ENCODE measurements at places on chromosomes 7 and 10.

- no peak for DNase-seq
These were observed 43.3 kb downstream of the SFTPD start for GRCh38 chr10:79905322-79906314.

- no peak for DNase-seq
These were observed 62.9 kb downstream of the FBXL13 start for GRCh38 chr7:103011650-103012049.

- DNase-seq: no peak
These were observed 483.9 kb upstream of the NRP1 start for GRCh38 chr10:33818343-33818742.

- DNase-seq: no peak
These were observed 15.6 kb upstream of the NRP1 start for GRCh38 chr10:33350041-33350440.

- no peak for DNase-seq
These were observed 60.7 kb upstream of the PFKP start for GRCh38 chr10:3006607-3007006.

DNA sequence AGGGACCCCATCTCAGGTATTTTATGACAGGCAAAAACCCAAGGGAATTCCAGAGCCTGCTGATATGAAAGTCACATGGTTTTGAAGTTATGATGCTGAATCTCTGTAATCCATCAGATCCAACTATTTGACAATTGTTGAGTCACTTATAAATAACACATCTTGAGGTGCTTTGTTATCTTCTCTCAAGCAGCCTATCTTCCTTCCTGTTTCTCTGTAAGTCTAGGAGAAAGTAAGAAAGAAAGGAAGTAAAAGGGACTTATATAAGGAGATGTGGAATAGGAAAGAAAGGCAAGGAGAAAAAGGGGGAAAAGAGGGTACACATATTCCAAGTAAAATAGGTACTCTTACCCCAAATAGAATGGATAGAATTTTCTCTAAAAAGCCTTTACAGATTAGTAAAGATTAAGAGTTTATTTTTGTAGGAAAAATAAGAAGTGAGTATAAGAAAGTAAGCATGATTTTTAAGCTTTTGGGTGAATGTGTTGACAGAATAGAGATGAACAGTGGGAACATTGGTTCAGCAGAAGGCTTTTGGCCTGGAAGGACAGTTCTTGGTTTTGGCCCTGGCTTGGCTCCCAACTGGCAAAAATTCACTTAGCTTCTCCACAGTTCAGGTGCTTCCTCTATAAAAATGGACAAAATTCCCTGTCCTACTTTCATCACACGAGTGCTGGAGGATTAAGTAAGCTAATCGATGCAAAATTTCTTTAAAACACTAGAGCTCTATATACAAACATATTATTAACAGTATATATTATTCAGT is 39.6 kb upstream of the ANK3 start:
- DNase-seq: no peak

DNA sequence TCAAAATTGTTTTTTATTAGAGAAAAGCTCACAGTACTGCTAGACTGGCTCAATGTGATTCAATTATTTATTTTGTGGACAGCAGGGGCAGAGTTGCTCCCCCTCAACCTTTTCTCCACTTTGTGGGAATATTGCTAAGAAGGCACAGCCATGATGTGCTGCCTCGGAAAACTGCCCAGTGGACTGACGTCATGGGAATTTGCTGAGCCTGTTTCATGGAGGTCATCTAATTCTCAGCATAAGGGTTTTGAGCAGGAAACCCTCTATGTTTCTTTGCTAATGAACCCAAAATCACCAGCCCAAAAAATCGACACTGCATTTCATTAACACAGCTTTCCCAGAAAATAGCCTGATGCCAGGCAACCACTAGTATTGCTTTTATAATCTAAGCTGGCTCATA is 228.8 kb upstream of the FAM3C start:
- DNase-seq: no peak

DNA sequence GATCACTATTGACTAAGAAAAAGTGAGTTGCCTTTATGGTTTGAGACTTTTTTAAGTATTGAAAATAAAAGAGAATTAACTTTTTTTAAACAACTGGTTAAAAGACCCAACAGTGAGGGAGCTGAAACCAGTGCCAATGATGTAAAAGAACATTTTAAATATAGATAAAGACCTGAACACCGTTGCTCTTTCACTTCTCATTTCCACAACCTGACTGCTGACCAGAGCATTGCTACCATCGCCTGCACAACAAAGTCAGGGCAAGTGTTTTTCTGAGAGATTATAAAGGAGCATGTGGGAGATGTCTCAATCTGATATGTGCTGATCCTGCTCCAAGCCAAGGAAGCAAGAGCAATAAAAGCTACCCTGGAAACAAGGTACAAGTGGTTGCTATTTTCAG is 34.7 kb downstream of the IMMP2L start:
- DNase-seq: no peak

DNA sequence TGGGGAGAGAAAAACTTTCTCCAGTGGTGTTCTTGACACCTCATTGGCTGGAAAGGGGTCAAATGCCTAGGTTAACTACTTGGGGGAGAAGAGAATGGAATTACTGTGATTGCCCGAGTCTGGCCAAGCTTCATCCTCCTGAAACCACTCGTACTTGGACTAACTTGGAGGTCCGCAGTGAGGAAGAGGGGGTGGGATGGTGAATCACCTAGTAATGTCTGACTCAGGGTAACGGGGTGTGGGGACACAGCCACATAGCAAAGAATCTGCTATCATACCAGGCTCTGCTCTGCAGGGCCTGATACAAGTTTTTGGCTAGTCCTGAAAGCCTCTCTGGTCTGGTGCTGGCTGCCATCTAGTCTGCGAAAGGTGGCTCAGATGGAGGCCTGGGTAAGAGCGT is 190.9 kb downstream of the RPS24 start:
- DNase-seq: no peak

GRCh38 chr7:87984088-87984487 is 50.0 kb downstream of the ADAM22 start:
- DNase-seq: no peak

- no peak for DNase-seq
These were observed 27.6 kb downstream of the SORBS1 start for GRCh38 chr10:95533590-95533989.

DNA sequence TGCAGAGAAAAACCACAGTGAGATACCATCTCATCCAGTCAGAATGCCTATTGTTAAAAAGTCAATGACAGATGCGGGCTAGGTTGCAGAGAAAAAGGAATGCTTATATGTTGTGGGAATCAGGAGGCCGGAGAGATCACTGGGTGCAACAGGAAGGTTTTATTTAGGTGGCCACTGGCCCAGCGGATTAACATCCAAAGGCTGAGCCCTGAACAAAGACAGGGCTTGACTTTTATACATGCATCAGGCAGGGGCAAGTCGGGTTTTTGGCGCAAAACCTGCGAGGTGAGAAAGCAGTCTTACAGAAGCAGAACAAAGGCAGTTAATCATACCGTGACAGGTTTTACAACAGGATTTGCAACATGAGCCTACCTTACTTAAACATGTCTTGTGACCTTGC is 620 bp downstream of the ZNF117 start:
- DNase-seq: no peak

DNA sequence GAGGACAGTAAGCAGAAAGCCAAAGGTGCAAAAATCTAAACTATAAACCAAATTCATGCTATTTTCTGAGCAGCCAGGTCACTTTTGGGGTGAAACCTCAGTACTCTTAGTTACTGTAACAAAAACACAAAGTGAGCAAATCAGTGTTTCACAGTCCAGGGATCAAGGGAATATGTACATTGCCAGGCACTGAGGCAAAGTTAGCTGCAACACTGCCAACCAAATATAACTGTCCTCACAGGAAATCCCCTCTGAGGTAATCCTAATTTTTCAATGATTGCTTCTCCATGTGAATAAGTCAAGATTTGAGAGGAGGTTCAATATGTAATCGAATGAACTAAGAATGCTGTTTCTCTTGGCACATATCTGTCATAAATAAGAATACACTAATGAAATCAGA is 229.7 kb downstream of the TSPAN12 start:
- DNase-seq: no peak

DNA sequence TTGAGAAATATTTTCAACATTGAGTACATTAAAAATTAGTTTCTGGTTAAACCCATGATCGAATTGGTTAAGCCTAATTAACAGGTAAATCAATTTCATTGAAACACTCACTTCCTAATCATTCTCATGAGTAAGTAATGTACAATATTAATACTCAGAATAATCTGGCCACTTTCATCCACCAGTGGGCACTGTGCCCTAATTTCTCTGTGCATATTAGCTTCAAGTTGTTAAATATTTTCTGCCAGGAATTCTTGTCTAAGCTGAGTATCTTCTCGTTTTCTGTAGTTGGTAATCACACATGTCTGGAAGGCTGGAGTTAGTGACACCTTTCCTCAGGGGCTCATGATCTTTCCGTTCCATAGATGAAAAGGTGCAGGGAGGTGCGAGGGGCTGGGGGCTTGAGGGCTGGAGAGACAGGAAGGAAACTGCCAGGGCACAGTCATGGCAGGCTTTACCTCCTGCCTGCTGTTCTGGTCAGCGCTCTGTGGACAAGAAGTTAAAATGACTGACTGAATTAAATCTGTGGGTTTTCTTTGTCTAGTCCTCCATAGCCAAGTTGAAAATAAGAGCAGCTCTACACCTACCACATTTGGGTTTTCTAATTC is 71.9 kb downstream of the WIPF3 start:
- DNase-seq: no peak

DNA sequence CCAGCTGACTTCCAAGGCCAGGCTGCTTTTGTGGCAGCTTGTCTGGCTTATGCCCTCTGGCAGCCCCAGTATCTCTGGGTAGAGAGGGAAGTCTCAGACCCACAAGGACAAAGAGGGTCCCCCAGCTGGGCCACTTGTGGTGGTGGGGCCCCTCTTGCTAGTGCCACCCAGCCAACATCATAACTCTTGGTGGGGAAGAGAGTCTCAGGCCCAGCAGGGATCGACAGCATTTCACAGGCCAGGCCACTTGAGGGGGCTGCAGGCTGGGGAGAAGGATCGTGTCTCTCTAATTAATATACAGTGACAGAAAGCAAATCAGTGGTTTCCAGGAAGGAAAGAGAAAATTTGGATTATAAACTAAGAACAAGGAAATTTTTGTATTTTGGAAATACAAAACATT is 76.0 kb downstream of the TYW1B start:
- DNase-seq: no peak

DNA sequence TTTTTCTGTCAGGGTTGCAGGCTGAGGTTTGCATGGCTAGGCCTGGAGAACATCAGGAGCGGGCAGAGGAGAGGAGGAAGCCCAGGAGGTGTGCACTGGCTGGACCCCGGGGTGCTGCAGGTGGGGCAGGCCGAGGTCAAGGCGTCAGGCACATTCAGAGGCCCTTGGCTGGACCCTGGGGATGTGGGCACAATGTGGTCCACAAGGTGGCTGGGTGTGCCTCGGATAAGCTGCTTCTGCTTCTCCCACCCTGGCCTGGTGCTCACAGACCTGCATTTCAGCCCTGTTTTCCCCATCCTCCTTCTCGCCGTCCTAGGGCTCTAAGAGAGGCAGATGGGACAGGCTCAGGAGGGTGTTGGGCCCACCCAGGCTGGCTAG is 108.2 kb downstream of the ADCY1 start:
- DNase-seq: no peak

- DNase-seq: peak; percentile 6
These were observed 554.0 kb downstream of the MDFIC start for GRCh38 chr7:115475761-115476385.

DNA sequence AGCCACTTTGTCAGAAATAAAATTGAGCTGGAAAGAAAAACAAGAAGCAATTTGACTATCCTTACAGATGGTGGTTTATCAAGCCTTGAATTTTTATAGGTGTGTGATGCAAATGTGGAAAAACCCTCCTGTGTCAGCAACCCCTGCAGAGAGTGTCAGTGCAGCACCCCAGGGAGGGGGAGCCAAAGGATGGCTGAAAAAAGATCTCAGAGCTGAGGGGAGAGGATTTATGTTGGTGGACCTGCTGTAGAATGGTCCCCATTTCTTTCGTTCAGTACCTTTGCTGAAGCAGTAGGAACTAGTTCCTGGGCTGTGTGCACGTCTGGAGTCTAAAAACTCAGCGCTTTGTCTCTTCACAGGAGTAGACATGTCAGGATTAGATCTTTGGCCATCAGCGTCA is 239.0 kb downstream of the PHTF2 start:
- no peak for DNase-seq

DNA sequence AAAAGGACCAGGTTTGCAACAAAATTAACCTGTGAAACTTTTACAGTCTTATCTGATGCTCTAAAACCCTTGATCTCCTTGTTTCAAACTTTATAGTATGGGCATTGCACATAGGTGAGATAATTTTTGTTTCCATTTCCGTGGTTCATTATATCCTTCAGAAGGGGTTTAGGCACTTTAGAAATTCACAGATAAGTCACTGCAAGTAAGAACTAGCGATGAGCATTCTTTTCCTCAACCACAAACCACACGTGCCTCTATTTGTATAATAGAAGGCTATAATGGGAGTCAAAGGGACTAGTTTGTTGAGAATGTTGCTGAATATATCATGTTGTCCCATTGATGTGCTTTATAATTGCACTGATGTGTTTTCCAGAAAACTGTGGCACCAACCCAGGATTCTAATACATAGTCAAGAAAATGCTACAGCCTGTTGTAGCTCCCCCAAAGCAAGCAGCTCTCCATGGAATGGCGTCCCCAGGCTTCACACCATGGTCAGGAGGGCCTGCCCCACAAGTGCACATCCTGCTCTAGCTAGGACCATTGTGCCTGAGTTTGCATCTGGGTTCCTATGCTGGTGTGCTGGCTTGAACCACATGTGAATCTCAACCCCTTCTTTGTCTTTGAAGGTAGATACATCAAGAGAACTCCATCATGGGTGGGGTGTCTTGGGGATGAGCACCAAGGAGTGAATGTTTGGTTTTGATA is 14.0 kb upstream of the ATXN7L1 start:
- DNase-seq: no peak

GRCh38 chr7:41487229-41487940 is 215.5 kb downstream of the INHBA start:
- no peak for DNase-seq

GRCh38 chr10:102281102-102281487 is 35.8 kb downstream of the GBF1 start:
- no peak for DNase-seq

- no peak for DNase-seq
These were observed 14.6 kb downstream of the GATA3 start for GRCh38 chr10:8069108-8069507.

- no peak for DNase-seq
These were observed 133.2 kb downstream of the DNAJB6 start for GRCh38 chr7:157470017-157470322.

GRCh38 chr10:6699336-6699735 is 119.3 kb upstream of the PRKCQ start:
- DNase-seq: no peak

DNA sequence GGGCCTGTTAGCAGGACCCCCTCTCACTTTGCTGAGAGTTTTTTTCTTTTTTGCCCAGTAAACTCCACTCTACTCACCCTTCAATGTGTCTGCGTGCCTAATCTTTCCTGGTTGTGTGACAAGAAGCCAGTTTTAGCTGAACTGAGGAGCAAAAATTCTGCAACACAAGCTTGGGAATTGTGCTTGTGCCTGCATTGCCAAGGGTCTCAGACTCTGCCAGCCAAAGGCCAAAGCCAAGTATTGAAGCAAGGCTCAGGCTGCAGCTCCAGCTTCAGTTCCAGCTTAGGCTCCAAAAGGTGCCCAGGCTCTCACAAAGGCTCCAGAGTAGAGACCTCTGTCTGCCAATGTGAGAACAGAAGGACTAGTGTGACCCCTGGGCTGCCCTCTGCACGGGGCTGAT is 4.2 kb upstream of the CPA2 start:
- DNase-seq: no peak

- DNase-seq: no peak
These were observed 11.1 kb downstream of the HOXA4 start for GRCh38 chr7:27119412-27119911.

GRCh38 chr10:131001438-131001837 is 310.1 kb downstream of the TCERG1L start:
- DNase-seq: no peak

- DNase-seq: no peak
These were observed 27.7 kb downstream of the ZMIZ1 start for GRCh38 chr10:79096514-79096913.

All from NCI-H1105 (cell line).